ENCODE measurements at places on chromosomes 4 and X.

GRCh38 chrX:33178218-33178617 lies 33.1 kb downstream of the DMD start:
- DNase-seq: no peak

GRCh38 chr4:161336016-161336530 lies 827.7 kb downstream of the FSTL5 start:
- DNase-seq: no peak

GRCh38 chr4:55887594-55887993 lies 34.1 kb downstream of the EXOC1 start:
- DNase-seq: no peak

DNA sequence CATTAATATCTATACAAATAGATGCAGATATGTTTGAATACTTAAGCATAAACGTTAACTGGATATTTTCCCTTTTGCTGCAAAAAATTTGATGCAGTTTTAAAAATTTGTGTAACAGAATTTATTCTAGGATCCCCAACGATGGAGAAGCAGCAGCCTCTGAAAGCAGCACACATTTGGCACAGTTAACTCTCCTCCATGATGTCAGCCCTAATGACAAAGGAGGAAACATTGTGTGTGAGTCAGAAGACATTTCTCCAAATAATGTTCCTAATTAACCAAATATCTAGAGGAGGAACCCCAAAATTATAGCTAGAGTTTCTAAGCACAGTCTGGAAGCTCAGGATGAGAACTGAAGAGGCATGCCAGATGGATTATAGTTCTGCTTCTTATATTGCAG lies 281.9 kb upstream of the MAD2L1 start:
- no peak for DNase-seq

GRCh38 chr4:18192901-18193300 lies 171.3 kb upstream of the LCORL start:
- no peak for DNase-seq

- peak; percentile 83 for DNase-seq
These were observed 667 bp downstream of the G3BP2 start for GRCh38 chr4:75672461-75673026.

DNA sequence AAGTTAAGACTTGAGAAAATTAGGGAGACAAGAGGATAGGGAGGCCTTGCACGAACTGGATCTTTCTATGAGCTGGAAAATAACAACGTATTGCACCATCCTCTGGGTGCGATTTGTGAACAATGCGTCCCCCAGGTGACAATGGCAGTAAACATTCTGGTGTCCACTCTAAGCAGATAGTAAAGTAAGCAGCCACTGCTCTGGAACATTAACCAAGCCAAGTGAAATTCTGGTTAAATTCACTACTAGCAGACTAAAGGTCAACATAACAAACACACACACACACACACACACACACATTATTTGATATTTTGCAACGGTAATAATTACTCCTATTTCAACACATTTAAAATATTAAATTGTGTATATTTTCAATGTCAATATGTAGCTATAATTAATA lies 242.2 kb upstream of the DCAF8L1 start:
- DNase-seq: no peak

DNA sequence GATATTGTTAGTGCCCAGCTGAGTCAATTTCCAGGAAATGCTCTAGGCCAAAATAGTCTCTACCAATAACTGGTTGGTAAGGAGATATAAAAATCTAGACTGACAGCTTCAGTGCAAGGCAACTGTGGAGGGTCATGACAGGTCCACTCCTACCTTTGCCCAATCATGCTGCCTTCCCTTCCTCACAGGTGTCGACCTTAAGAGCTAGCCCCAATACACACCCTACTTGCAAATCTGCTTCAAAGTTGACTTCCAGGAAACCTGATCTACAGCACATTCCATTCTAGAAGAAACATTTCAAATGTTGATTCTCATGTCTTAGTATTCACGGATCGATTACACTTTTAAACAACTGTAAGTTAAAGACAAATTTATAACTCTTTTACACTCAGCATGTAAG lies 1455.5 kb downstream of the TECRL start:
- no peak for DNase-seq

- DNase-seq: peak; percentile 0
These were observed 28.5 kb downstream of the SRPX start for GRCh38 chrX:38192007-38192810.

DNA sequence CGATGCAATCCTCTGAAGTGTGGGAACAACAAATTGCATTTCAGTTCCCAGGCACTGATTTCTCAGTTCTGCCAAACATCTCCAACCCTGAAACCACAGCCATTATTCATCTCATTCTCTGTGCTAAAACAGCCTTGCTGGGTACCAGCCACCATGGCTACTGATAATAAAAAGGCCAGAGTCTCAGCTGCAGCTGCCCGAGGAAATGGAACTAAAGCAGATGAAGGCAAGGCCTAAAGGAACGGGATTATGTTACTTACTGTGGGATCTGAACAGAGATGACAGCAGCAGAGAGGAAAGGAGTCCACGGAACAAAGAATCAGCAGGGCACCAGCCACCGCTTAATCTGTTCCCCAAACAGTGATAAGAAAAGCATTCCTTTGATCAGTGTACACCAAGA lies 155.7 kb downstream of the PAPSS1 start:
- no peak for DNase-seq

DNA sequence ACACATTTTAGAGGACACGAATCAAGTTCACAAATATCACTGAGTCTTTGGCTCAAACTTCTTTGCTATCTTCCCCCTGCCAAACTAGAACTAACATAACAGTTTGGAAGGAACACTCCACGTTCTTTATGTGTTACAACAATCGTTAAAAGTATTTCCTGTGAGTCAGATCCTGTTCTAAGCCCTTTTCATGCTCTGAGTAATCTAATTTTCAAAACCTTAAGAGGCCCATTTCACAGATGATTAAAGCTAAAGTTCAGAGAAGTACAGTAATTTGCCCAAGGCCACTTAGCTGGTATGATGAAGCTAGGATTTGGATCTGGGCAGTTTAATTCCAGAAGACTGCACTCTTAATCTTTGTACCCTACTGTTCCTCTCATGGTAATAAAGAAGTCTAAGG lies 854.4 kb upstream of the INTU start:
- no peak for DNase-seq
